Body of pancreas (tissue), 4 donors: ENCODE measurements at places on chromosomes 2 and 18. TPM values are rescaled to one million over a fixed set of nuclear protein-coding genes. Genes with fewer than 3 reads are reported as not detected.
A peak's percentile ranks its signal among the peaks of the same experiment; 100 is the strongest.

The RPRM gene
- total RNA-seq, result not detected

The MOB4 gene
- 16.1 TPM for total RNA-seq

The FAM161A gene
- total RNA-seq, result 3.0 TPM

The LRP1B gene
- total RNA-seq, result 0.52 TPM

The PAIP2B gene
- 32.9 TPM for total RNA-seq

The RNF25 gene
- total RNA-seq, result 3.0 TPM

- DNase-seq, result no peak
- H3K36me3 ChIP-seq, result no peaks in the 10 kb centered on the region
- no peaks in the 10 kb centered on the region for H3K27me3 ChIP-seq
- H3K4me3 ChIP-seq, result no peak overlapping the region
Measured at GRCh38 chr2:148565272-148565894, 79.2 kb upstream of the EPC2 start.

DNA sequence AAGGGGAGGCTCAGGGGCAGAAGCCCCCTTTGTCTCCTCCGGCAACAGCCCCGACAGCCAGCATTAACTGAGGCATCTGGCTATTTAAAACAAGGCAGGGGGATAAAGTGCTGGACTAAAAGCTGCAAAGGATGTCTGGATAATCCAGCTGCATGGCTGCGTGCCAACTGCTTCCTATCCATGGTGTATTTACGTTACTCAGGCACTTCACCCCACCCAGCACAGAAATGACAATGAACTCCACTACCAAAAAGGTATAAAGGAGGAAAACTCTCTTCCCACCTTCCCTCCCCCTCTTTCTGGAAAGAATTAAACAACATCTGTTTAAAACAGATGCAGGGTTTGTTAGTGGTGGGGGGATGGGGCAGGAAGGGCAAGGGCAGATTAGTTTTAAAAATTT is 82.5 kb downstream of the SPRED2 start:
- no peak overlapping the region for H3K4me3 ChIP-seq
- H3K4me1 ChIP-seq, result peaks cover 6% of the 10 kb centered on the region
- peak; percentile 28 for DNase-seq
- H3K27me3 ChIP-seq, result no peaks in the 10 kb centered on the region

GRCh38 chr2:188978291-188979081 is 4.3 kb downstream of the COL3A1 start:
- peaks cover 6% of the 10 kb centered on the region for H3K4me1 ChIP-seq
- H3K36me3 ChIP-seq, result no peaks in the 10 kb centered on the region
- no peak overlapping the region for H3K27ac ChIP-seq
- H3K27me3 ChIP-seq, result no peaks in the 10 kb centered on the region

- no peaks in the 10 kb centered on the region for H3K4me1 ChIP-seq
- no peak for DNase-seq
- no peak overlapping the region for H3K4me3 ChIP-seq
Measured at GRCh38 chr2:47243596-47244323, 88.7 kb upstream of the STPG4 start.

DNA sequence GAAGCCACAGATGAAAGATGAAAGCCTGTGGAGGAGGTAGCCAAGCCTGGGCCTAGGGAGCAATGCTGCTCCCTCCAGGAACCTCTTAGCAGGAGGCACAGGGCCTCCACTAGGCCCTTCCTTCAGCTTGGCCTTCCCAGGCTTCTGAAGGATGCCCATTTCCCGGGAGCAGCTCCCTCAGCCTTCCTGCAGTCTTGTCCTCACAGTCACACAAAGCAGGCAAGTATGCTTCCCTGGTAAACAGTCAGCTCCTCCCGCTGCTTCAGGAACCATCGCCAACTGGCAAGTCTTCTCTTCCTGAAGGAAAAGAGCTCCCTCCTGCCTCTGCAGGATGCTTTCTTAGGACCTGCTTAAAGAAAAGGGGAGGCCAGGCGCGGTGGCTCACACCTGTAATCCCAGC is 53.2 kb downstream of the SMAD7 start:
- H3K27ac ChIP-seq, result no peak overlapping the region
- no peak for DNase-seq
- H3K27me3 ChIP-seq, result no peaks in the 10 kb centered on the region

DNA sequence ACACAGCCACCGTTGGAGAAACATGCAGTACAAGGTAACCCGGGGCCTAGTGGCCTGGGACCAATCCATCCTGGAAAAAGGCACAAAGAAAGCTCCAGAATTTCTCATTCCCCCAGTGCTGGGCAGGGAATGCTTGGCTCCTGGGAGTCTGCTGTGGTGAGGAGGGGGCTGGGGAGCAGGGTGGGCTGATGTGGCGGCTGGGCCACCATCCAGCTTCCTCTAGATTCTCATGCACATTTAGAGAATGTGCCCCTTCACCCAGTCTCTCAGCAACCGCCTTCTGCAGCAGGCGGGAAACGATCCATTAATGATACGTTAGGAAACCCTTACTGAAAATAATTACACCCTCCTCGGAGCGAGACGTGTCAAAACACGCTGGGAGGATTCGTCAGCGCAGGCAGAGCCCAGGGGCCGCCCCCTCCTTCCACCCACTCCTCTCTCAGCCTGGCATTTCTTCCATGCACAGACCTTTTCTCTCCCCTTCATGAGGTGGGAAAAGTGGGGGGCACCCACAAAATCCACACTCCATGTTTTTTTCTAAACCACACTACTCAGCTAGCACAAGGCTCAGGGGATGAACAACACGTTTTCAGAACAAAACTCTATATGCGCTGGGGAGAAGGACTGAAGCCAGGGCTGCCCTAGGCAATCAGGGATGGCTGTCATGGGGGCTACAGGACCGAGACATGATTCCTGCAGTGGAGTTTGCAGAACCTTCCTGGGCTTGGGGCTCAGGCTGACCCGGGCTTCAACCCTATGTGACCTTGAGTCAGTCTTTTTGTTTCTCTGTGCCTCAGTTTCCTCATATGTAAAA is 56.1 kb upstream of the SMAD7 start:
- DNase-seq, result no peak
- no peaks in the 10 kb centered on the region for H3K27me3 ChIP-seq
- no peak overlapping the region for H3K27ac ChIP-seq

DNA sequence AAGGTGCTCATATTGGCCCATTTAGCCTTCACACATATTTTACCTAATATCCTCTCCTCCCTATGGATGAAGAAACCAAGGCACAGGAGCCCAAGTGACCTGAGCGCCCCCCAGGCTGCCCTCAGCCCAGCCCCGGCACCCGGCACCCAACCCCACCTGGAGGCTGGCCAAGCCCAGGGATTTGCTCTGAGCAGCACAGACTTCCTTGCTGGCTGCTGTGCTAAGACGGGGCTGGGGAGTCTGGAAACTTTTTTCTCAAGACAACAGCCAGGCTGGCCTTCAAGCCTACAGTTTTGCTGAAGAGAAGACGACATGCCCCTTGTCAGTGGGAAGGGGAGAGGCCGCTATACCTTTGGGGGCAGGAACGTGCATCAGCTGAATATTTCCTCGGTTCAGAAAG is 52.7 kb upstream of the LAMA1 start:
- H3K27ac ChIP-seq, result no peak overlapping the region
- H3K27me3 ChIP-seq, result no peaks in the 10 kb centered on the region
- H3K4me1 ChIP-seq, result peaks cover 7% of the 10 kb centered on the region

GRCh38 chr2:120267348-120267747 is 14.7 kb downstream of the RALB start:
- DNase-seq, result no peak
- H3K4me3 ChIP-seq, result no peak overlapping the region

DNA sequence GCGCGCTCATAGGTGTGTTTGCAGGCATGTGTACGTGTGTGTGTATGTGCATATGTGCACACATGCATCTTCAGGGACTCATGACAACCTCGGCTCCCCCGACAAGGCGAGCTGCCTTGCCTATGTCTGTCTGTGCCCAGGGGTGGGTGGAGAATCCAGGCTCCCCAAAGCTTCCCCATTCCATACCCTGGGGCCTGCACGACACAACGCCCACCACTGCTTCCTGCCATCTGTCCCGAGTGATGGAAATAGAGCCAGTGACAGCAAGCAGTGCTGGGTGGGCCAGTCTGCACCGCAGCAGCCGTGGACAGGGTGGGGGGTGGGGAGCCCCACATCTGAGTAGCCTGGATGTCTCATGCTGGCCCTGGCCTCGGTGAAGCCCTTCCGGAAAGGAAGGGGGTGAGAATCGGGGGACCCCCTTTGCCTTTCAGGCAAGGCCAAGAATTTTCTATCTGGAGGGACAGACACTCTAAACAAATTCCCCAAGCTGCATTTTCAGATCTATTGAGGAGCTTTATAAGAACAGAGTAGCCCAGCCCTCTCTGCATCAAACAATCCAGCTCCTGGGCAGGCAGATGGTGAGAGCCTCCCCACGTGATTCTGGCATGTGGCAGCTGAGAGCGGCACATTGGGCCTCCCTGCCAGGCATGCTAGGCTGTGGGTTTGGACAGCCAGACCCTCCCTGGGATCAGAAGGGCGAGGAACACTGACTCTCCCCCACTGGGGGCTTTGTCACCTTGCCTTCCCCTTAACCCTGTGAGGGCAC is 4.9 kb downstream of the KCNIP3 start:
- no peaks in the 10 kb centered on the region for H3K27me3 ChIP-seq
- peaks cover 47% of the 10 kb centered on the region for H3K4me1 ChIP-seq
- no peaks in the 10 kb centered on the region for H3K36me3 ChIP-seq
- no peak overlapping the region for H3K27ac ChIP-seq

DNA sequence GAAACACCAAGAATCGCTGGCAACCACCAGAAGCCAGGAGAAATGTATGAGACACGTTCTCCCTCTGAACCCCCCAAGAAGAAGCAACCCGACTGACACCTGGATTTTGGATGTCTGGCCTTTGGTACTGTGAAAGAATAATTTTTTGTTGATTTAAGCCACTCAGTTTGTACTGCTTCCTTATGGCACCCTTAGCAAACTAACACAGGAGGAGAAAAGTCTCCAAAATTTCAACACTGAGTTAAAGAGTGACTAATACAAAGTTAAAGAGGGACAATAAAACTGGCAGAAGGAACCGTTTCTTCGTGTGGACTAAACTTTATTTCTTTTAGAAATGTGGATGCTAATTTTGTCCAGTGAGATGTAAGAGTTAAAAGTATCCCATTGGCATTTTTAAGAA is 660.9 kb upstream of the LINC00305 start:
- H3K36me3 ChIP-seq, result no peaks in the 10 kb centered on the region
- H3K4me1 ChIP-seq, result no peaks in the 10 kb centered on the region
- H3K4me3 ChIP-seq, result no peak overlapping the region

DNA sequence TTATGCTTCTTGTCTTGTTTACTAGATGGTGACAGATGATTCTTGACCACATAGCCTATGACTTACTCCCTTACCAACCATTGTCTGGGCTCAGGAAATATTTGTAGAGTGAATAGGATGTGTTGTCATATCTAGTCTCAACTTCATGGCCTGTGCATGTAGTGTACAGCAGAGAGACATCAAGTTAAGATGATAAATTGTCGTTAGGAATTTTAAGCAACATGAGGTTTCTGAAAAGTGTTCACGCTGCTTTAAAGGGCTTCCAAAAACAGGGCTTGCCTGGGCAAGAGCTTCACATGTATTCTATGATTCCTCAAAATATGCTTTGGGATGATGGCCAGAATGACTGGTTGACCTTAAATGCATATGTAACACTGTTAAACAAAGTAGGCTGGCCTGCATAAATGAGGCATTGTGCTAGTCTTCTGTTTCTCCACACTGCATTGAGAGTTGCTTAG is 424.0 kb downstream of the RND3 start:
- DNase-seq, result no peak
- no peaks in the 10 kb centered on the region for H3K4me1 ChIP-seq
- no peak overlapping the region for H3K27ac ChIP-seq
- H3K4me3 ChIP-seq, result no peak overlapping the region
- no peaks in the 10 kb centered on the region for H3K27me3 ChIP-seq
- H3K36me3 ChIP-seq, result no peaks in the 10 kb centered on the region

GRCh38 chr2:176879426-176879995 is 333.1 kb upstream of the HNRNPA3 start:
- no peak for DNase-seq
- H3K4me3 ChIP-seq, result no peak overlapping the region
- H3K27me3 ChIP-seq, result no peaks in the 10 kb centered on the region
- no peak overlapping the region for H3K27ac ChIP-seq
- H3K36me3 ChIP-seq, result no peaks in the 10 kb centered on the region

- no peaks in the 10 kb centered on the region for H3K4me1 ChIP-seq
- H3K36me3 ChIP-seq, result no peaks in the 10 kb centered on the region
- H3K4me3 ChIP-seq, result no peak overlapping the region
Measured at GRCh38 chr2:144370937-144371584, 148.9 kb downstream of the ZEB2 start.

- no peaks in the 10 kb centered on the region for H3K36me3 ChIP-seq
- no peak for DNase-seq
- no peaks in the 10 kb centered on the region for H3K27me3 ChIP-seq
- H3K4me3 ChIP-seq, result no peak overlapping the region
Measured at GRCh38 chr2:202088777-202089176, 15.7 kb downstream of the KIAA2012 start.

GRCh38 chr2:189411860-189412259 is 29.4 kb upstream of the WDR75 start:
- no peaks in the 10 kb centered on the region for H3K27me3 ChIP-seq
- no peaks in the 10 kb centered on the region for H3K36me3 ChIP-seq
- H3K27ac ChIP-seq, result no peak overlapping the region
